ENCODE measurements at places on chromosomes 12 and 14. TPM values are rescaled to one million over a fixed set of nuclear protein-coding genes. Genes with fewer than 3 reads are reported as not detected.
A peak's percentile ranks its signal among the peaks of the same experiment; 100 is the strongest.

- DNase-seq: no peak
These were observed 374.3 kb upstream of the DCN start for GRCh38 chr12:91556909-91557308.

The SCNN1A gene
- polyA plus RNA-seq: 0.60 TPM

The CAMKK2 gene
- 9.6 TPM for polyA plus RNA-seq

GRCh38 chr14:98897605-98898309, 374.2 kb downstream of the BCL11B start:
- DNase-seq: no peak

The OLR1 gene
- not detected for polyA plus RNA-seq

- no peak for DNase-seq
These were observed 82.6 kb upstream of the USP44 start for GRCh38 chr12:95633732-95634465.

GRCh38 chr12:110366321-110367142, 37.0 kb downstream of the ANAPC7 start:
- no peak for DNase-seq

- no peak for DNase-seq
These were observed 35.9 kb downstream of the BBS10 start for GRCh38 chr12:76312315-76312714.

DNA sequence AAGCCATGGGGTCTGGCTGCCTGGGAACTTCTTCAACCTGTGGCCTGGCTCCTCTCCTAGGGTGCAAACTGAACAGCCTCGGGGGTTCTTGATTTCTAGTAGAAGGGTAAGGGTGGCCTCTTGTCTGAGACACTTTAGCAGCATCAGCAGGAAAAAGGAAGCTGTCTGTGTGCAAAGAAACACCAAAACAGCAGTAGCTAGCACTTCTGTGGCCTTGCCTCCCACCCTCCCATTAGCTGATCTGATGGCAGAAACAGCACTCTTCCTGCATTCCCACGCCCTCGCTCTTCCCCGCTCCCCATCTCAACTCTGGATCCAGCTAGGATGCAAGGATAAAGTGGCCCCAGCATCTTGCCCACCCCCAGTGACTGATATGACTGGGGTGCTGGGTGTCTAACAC, 20.7 kb downstream of the SLC7A8 start:
- DNase-seq: no peak

GRCh38 chr12:70609203-70609602, 28.0 kb downstream of the PTPRB start:
- DNase-seq: no peak

- DNase-seq: no peak
These were observed 138.5 kb downstream of the ANO6 start for GRCh38 chr12:45354399-45354798.

- DNase-seq: no peak
These were observed 161.6 kb upstream of the PWP1 start for GRCh38 chr12:107523775-107524535.

GRCh38 chr12:8493084-8493483, 20.2 kb upstream of the CLEC4D start:
- peak; percentile 74 for DNase-seq

The SLC6A15 gene
- not detected for polyA plus RNA-seq

DNA sequence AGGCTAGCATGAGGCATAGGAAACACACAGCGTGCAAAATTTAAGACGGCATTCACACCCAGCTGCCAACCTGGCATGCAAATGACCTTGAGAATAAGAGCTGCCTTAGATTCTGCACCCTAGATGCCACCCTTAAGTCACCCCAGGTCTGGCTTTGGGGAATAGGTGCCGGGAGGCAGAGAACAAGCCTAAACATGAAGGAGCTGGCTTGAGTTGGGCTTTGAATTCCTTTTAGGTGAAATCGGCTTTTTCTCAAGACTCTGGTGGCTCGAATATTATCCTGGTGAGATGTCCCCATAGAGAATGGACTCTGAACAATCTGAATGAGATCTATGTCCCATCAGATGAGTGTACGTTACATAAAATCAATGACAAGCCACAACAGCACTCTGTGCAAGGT, 1090.5 kb downstream of the VRK1 start:
- DNase-seq: no peak

- DNase-seq: no peak
These were observed 58.6 kb downstream of the C14orf132 start for GRCh38 chr14:96097752-96098151.

- no peak for DNase-seq
These were observed 64.9 kb upstream of the FZD10 start for GRCh38 chr12:130097342-130097741.

The RAD51AP1 gene
- 5.7 TPM for polyA plus RNA-seq

The GPR84 gene
- not detected for polyA plus RNA-seq

GRCh38 chr14:47278233-47278842, 397.1 kb downstream of the MDGA2 start:
- DNase-seq: peak; percentile 22

The SERPINA3 gene
- not detected for polyA plus RNA-seq

DNA sequence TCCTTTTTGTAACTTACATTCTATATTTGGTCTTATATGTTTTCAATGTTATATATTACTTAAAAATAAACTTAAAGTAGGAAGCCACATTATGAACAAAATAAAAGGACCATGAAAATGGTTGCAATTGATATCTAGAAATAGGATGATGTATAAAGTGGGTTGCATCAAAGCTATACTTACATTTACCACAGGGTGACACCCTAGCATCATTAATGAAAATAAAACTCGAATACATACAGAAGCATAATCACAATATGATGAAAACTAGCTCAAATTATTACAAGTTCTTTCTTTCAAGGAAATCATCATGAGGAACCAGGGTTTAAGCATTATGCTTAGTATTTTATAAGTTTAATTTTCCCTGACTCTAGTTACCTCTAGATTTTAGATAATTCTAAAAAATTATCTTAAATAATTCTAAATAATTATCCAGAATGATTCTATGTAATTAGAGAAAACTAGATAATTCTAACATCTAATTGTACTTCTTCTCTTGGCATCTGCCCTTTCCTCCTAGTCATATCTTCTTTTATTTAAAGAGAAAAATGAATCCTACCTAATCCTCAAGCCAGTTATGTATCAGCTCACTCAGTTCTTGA, 31.2 kb downstream of the TAS2R7 start:
- no peak for DNase-seq
